NCI-H1436 treated with DMSO at 0.1 percent for 48 hours (cell line): ENCODE measurements at places on chromosomes 7 and 10.

DNA sequence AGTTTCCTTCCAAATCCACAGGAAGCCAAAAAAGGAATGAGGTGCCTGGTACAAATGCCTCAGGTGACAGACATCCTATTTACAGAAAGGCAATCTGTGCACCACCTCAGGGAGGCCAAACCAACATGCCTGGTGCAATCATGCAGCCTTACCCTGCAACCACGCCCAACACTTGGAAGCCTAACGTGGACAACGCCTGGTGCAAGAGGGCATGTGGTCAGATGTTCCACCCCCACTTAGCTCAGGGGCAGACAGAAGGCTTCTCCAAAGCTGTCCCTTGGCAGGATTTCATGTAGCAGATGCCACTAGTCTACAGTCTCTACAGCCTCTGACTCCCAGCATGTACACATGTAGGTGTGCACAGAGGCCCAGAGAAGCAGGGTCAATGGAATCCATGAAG lies 89.5 kb downstream of the KCNMA1 start:
- DNase-seq = no peak

- DNase-seq = no peak
Observed at GRCh38 chr10:80484243-80484642, 30.1 kb downstream of the TSPAN14 start.

GRCh38 chr7:101699881-101700823 lies 71.1 kb upstream of the MYL10 start:
- DNase-seq = no peak

GRCh38 chr7:92944633-92945032 lies 108.3 kb upstream of the CDK6 start:
- no peak for DNase-seq

DNA sequence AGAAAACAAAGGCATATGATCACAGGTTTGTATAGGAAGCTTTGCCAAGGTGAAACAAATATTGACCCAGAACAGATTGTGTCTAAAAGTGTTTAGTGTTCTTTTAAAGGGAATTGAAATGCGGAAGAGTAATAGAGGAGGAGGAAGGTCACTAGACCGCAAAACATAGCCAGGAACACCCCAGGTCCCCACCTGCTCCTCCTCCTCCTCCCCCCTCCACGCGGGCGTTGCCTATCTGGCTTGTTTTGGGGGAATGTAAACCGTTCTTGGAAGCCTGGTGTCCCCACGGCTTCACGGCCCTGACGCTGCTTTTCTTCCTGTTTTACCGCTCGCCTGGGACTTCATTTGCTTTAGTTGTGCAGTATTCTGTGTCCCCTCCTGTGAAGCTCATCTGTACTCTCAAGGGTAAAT lies 81.0 kb upstream of the PFKP start:
- DNase-seq = no peak
